ENCODE measurements at places on chromosomes 1 and 21.

GRCh38 chr1:6177681-6178380 lies 2.3 kb downstream of the CHD5 start:
- DNase-seq: no peak

DNA sequence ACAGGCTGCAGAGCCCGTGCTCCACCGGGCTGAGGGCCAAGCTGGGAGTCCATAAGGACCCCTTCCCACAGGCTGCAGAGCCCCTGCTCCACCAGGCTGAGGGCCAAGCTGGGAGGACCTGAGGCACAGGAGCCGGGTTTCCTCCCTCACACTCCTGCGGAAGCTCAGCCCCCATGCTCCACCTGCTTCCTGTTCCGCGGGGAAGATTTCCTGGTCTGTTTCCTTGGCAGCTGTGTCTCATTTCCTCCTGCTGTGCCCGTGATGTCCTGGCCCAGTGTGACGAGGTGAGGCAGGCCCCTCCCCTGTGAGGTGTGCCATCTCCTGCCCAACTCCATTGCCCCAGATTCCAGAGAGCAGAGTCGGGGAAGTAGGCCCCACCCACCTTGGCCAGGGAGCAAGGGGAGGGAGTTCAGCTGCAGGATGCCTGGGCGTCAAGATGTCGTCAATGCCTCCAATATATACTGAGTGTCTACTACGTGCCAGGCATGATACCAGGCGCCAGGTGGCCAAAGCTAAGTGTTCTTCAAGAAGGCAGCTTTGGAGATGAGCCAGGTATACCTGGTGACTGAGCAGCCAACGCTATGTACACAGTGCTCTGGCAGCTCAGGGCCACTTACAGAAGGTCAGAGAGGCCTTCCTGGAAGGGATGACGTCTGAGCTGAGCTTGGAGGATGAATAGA lies 58.8 kb downstream of the NAV1 start:
- DNase-seq: no peak

DNA sequence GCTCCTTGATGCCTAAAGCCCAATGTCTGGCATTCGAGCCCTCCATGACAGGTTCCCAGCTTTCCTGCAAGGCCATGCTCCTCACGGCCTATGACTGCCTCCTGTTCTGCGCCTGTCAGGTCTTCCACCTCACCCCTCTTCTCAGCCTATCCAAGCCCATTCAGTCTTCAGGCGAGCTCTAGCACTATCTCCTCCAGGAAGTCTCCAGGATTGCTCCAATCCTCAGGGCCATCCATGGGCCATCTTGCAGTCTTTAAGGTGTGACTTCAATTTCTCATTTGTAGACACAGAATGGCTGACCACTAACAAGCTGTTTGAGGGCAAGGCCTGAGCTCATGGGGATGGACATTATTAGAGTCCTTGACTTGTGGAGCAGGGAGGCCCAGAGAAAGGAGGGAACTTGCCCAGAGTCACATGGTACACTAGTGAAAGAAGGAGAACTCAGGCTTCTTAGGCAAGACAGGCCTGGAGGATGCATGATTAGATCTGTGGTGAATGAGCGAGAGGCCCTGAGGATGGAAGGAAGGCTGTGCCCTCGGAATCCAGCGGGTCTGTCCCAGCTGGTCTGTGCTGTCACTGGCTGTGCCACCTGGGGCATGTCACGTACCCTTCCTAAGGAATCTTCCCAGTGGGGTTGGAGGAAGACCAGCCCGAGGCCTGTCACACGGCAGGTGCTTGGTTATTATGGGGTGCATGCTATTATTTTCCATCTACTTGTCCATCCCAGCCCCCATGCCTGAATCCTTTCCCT lies 1.2 kb upstream of the ACOT11 start:
- DNase-seq: no peak

GRCh38 chr1:201090541-201090940 lies 21.7 kb downstream of the CACNA1S start:
- no peak for DNase-seq

GRCh38 chr1:156140879-156141707 lies 12.3 kb upstream of the SEMA4A start:
- peak; percentile 27 for DNase-seq

- no peak for DNase-seq
Measured at GRCh38 chr1:60227601-60228000, 154.0 kb upstream of the C1orf87 start.

DNA sequence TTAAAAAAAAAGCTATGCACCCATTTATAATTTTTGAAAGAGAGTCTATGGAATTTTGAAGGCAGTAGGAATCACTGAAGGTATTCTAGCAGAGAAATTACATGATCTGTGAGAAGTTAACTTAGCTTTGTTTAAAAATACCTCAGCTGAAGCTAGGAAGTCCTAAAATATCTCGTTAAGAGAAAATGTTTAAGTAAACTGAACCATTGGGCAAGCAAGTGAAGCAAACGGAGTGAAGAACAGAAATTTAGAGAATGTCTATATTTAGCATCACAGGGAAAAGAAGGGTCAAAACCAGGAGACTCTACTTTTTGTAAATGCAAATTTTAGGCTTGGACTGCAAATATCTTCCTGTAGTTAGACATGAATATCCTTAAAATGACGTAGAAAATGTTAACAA lies 230.8 kb downstream of the HMCN1 start:
- DNase-seq: no peak

DNA sequence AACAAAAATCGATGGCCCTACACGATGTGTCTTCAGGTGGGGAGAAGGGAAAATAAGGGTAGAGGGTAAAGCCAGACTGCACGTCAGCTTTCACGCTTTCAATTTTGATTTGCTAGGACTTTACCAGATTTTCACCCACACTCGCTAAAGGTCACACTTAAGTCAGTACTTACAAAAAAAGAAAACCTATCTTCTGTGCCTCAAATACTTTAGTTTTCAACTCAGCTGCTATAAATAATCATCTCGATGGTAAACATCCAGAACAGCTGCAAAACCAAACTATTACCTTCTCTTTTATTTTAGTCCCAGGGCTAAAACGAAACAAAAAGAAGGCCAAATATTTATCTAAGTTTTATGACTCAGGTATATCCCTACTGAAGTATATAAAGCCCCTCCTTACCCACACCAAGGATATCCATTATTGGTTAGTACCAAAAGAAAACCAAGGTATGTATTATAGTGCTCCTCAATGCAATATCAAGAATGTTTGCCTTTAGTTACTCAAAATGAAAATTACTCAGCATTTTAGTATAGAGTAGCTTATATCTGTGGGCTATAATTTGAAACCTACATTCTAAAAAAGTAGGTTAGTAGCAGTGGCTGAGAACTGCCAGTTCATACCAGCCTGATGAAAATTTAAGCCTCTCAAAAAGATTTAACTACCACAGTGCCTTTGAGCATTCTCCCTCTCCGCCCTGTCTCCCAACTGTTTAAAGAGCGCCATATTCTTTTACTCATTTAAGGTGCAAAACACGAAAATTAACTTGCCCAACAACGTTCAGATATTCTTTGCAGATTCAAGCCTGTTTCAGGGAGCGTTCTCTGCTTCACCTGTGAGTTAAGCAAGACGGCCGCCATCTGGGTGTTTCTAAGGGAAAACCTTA lies 1.5 kb downstream of the CSDE1 start:
- no peak for DNase-seq

- no peak for DNase-seq
Measured at GRCh38 chr1:7379441-7379971, 391.6 kb upstream of the VAMP3 start.

DNA sequence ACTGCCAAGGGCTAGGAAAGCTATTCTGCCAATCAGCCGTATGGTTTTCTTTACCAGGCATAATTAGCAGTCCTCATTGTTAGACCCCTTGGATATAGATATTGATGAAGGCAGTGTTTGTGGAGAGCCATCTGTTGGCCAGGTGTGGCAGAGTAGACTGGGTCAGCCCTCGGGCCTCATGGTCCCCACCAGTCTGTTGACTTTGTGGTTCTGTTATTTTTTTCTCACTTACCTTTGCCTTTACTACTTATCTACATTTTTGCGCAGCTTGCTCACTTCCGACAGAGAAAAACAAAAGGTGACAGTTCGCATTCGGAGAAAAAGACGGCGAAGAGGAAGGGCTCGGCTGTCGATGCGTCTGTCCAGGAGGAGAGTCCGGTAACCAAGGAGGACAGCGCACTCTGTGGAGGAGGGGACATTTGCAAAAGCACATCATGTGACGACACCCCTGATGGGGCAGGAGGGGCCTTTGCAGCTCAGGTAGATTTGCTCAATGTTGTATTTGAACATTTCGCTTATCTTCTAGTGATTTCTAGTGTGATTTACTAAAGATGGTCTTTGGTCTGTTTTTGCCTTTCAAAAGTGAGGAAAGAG lies 2.3 kb downstream of the PCNT start:
- no peak for DNase-seq

DNA sequence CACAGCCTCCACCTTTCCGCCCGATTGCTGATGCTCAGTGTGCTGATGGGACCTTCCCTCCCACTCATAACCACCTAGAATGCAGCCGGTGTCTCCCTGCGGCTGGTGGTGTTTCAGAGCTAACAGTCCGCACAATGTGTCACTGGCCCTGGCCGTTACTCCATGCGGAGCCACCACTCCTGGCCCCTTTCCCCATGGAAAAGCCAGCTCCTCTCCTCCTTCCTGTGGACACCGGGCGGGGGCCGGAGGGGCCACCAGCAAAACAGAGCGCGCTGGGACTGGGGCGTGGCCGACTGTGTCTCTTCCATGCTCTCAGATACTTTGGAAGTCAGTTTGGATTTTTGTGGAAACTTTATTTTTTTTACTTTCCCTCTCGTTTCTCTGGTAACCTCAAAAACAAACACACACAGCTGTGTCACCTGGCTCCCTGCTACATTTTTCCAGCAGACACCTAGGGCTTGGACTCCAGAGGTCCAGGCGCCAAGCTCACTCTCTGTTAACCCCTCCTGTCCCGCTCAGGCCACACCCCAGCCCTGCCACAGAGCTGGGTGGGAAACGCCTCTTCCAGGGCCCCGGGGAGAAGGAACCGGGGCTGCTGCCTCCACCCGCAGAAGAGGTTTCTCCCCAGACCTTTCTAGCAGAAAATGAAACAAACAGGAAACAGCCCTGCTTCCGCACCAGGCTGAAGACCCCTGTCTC lies 32.5 kb upstream of the COL6A2 start:
- DNase-seq: no peak

GRCh38 chr1:58570817-58571216 lies 6.2 kb downstream of the TACSTD2 start:
- DNase-seq: no peak

- DNase-seq: no peak
Measured at GRCh38 chr21:35172231-35172630, 123.1 kb upstream of the RUNX1 start.

DNA sequence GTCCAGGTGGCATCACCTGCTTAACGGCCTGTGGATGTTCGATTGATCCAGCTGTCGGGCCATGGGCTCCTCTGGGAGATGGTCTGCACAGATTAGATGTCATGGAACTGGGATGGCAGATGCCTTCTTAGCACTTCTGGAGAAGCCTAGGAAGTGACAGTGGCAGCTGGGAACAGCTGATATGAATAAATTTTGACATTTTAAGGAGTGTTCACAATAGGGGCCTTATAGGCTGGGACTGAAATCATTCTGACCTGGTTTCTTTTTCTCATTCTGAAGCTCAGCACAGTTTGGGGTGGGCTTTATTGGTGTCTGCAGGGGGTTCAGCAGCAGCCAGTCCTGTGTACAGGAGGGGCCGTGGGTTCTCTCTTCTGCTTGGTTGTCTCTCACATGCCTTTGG lies 175.3 kb downstream of the CACNA1E start:
- no peak for DNase-seq

- DNase-seq: no peak
Measured at GRCh38 chr1:236502972-236503639, 20.7 kb upstream of the LGALS8 start.

GRCh38 chr1:114126261-114127095 lies 27.2 kb downstream of the SYT6 start:
- no peak for DNase-seq

DNA sequence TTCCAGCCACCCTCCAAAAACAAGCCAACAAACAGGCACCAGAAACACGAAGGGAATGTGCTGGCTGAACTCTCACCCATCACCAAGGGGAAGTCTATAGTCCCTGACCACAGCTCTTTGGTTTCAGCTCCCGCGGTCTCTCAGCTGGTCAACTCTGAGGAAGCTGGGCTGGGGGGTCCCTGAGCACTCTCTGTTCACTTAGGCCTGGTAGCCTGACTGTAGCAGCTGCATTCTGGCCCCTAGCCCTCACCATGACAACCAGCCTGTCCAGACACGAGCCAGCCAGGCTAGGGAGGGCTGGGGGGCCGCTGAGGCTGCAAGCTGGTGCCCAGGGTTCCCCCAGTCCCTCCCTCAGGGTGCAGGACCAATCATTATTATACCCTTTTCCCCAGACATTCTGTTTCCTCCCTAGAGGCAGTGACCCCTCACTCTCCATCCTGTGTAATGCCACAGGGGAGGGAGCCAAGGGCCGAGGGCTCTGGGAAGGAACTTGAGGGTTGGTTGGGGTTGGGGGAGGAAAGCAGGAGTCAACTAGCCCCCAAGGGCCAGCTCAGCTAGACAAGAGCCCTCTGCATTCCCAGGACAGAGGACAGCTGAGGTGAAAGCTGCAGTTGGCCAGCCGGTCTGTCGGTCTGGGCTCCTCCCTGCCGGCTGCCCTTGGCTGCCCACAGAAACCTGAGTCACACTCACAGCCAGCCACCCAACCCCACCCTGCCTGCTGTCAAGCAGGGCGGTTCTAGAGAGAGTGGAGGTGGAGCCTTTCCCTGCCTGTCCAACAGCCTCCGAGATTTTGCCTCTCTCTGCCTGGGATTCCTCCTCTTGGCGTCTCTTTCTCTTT lies 1.2 kb upstream of the TRAPPC3 start:
- DNase-seq: peak; percentile 40
